ENCODE measurements at places on chromosomes 12 and 14.

DNA sequence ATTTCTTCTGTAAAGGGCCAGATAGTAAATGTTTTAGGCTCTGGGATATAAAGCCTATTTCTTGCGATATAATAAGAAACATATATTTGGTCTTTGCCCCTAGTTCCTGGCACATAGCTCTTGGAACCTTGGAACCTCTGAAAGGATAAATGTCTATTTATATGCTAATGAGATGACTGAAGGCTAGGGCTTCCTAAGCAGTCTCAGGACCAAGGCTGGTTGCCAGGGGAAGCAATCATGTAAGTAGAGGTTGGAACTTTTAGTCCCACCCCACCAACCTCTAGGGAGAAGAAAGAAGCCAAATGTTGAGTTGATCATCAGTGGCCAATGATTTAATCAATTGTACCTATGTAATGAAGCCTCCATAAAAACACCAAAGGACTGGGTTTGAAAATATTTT is 26.6 kb upstream of the NFYB start:
- H3K27me3 ChIP-seq, result peaks cover 8% of the 10 kb centered on the region
- H3K27ac ChIP-seq, result no peak overlapping the region
- no peaks in the 10 kb centered on the region for H3K36me3 ChIP-seq
- peaks cover 10% of the 10 kb centered on the region for H3K4me1 ChIP-seq

- DNase-seq, result no peak
- no peaks in the 10 kb centered on the region for H3K36me3 ChIP-seq
- H3K27me3 ChIP-seq, result peaks cover 12% of the 10 kb centered on the region
These were observed 13.5 kb downstream of the OLR1 start for GRCh38 chr12:10158406-10158805.

- no peak for DNase-seq
- H3K27me3 ChIP-seq, result no peaks in the 10 kb centered on the region
- no peak overlapping the region for H3K27ac ChIP-seq
These were observed 3.9 kb upstream of the SYNE2 start for GRCh38 chr14:63848890-63849289.

GRCh38 chr12:115035535-115036107 is 351.6 kb upstream of the TBX3 start:
- H3K36me3 ChIP-seq, result no peaks in the 10 kb centered on the region
- no peak for DNase-seq
- H3K27me3 ChIP-seq, result no peaks in the 10 kb centered on the region
- H3K4me1 ChIP-seq, result no peaks in the 10 kb centered on the region

DNA sequence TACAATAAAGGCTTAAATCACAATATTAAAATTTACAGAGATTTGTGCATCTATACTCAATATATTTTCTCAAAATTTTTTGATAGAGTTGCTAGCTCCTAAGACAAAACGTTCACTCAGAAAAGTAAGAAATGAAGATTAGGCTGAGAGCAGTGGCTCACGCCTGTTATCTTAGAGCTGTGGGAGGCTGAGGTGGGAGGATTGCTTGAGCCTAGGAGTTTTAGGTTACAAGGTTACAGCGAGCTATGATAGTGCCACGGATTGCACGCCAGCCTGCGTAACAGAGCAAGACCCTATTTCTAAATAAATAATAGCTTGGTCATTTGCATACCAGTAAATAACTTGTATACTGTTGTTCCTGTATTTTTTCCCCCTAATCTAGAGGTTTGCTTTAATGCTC is 35.0 kb upstream of the CFL2 start:
- no peaks in the 10 kb centered on the region for H3K27me3 ChIP-seq
- no peak overlapping the region for H3K27ac ChIP-seq
- H3K4me3 ChIP-seq, result no peak overlapping the region
- no peaks in the 10 kb centered on the region for H3K4me1 ChIP-seq
- no peak for DNase-seq
